Activated gamma-delta T cell treated with anti-CD3 and anti-CD28 coated beads, Interleukin-2, amount 50 U/mL, for 16 hours (primary cell): ENCODE measurements at places on chromosomes 1 and 21.

DNA sequence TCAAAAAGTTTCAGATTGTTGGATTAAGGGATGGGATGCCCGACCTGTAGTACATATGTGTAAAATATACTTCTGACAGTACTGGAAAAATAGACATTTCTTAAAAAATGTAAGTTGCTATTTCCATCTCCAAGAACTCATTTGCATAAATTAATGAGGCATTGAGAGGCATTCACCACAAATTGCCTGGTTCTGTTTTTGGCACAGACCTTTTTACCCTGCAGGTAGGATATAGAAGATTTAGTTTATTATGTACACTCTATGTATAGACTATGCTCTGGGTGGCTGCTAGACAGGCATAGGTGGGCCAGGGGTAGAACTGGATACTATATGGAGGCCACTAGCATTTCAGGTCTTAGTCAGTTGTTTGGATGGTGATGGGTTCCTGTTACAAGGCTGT lies 8.0 kb downstream of the CCDC17 start:
- DNase-seq: no peak

GRCh38 chr1:156625436-156626078 lies 6.3 kb downstream of the HAPLN2 start:
- peak; percentile 54 for DNase-seq

DNA sequence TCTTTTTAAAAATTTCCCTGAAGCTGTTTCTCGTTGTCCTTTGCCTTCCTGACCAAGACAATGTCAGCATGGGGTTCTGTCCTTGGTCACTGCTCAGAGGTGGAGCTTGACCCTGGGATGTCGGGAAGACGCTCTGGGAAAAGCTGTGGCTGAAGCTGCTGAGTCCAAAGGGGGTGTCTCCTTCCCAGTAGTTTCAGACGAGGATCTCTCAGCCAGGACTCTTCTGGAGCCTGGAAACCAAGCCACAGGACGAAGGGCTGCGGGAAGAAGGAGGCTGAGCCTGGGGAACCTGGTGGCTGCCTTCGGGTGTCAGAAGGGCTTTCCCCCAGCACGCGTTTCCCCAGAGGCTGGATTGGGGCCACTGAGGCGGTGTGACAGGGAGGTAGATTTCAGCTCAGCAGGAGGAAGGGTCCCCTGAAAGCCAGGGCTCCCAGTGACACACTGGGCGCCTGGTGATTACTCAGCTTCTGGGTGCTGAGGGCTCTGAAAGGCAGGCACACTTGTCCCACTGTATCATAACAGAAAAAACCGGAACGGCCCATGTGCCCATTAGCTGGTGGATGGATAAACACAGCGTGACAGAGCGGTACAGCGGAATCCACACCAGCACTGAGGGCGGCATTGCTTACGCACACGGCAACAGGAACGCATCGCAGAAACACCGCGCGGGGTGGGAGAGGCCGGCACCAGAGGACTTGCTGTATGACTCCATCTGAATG lies 5.0 kb upstream of the KRTAP12-1 start:
- DNase-seq: no peak

DNA sequence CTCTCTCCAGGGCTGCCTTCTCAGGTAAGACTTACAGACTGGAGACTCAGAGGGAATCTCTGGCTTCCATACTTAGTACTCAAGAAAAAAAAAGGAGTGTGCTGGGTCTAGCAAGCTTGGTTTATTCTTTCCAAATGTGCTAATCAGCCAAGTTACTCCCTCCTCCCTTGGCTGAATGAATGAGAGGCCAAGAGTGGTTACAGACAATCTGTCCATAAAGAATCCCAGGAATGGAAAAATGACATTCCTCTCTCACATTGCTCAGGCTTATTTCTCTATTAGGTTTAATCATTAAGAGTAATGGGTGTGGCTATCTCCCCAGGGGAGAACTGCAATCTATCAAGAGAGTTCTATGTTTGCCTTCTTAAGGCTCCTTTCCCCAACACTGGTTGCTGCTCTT lies 547.3 kb upstream of the PLXNA2 start:
- no peak for DNase-seq

- DNase-seq: no peak
These were observed 1.7 kb upstream of the C2CD2 start for GRCh38 chr21:41955516-41955915.

- DNase-seq: no peak
These were observed 128.1 kb downstream of the MRPS6 start for GRCh38 chr21:34201481-34201858.

DNA sequence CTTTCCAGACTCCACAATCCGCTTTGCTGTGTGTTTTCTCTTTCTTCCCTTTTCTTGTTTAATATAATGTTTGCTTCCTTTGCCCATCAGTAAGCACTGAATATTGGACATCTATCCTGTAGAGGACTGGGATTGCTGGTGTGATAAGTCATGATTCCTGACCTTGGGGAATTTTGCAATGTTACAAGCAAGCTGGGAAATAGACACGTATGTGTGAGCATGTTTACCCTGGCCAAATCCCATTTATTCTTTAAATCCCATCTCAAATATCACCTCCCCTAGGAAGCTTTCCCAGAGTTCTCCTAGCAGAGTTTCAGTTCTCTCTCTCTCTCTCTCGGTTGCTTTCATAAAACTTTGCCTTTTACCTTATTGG lies 155.3 kb downstream of the ROR1 start:
- no peak for DNase-seq

GRCh38 chr1:19329611-19330010 lies 17.5 kb downstream of the SLC66A1 start:
- DNase-seq: no peak

DNA sequence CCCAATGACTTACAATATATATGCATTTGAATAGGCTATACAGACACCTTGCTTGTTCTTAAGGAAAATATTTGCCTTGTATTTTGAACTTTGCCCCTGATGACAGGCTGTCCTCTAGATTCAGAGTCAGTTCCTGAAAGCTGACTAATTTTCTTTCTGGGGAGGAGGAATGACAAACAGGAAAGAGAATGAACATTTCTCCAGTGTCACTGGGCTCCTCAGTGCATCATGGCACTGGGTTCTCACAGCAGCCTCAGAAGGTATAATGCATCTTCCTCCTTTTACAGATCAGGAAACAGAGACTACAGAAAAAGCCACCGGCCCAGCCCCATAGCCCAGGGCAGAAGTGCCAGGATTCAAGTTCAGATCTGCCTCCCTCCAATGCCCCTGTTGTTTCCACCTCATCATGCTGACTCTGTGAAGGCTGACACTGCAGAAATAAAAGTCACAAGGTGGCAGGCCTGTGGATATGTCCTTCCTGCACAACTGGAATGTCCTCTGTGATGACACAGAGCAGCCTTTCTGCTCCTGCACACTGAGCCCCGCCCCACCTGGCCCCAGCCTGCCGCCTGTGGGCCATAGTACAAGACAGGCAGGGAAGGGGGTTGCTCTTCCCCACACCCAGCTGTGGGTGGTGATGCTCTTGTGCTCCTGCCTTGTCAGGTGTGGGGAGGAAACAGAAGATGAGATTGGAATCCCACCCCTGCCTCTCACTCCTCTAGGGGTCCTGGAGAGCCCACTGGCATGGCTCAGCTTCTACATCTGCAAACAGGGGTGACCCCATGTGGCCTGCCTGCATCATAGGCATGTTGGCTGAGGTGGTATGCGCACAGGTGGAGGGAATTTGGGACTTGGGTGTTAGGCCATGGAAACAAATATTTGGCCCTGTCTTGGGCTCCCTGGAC lies 6.4 kb downstream of the TTC22 start:
- DNase-seq: no peak

DNA sequence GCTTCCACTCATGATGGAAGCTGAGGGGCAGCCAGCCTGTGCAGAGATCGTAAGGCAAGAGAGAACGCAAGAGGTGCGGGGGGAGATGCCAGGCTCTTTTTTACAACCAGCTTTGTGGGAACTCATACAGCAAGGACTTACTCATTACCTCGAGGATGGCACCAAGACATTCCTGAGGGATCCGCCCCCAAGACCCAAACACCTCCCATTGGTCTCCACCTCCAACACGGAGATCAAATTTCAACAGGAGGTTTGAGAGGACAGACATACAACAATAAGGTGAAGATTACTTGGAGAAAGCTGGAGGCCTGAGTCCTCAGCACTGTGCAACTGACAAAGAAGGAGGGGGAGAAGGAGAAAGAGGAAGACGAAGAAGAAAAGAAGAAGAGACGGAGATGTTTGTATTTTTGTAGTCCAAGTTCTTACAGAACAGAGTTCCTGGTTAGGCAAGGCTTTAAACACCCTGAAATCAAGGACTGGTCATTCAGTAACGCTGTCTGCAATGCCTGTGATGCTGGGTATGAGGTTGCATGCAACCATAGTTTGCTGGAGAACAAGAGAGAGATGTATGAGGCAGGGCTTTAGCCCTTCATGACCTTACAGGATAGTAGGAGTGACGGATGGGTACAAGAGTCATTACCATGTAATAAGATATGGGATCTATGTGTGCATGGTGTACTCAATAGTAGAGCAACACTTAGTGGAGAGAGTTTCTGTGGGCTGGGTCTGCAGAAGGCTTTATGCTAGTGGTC lies 19.7 kb upstream of the GALNT2 start:
- DNase-seq: no peak

DNA sequence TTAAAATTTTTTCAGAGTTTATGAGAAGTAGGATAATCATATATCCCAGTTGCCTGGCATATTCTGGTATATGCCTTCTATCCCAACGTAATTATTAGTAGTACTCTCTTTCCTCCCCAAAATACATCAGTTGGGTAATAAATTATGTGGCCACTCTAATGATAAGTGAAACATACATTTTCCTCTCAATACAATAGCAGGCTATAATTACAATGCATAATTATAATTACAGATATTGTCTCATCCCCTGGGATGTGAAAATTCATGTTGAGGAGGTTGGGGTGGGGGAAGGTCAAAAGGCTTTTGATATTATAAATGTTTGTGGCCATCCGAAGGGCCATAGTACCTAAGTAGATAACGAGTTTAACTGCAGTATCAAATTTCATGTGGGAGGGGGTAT lies 277.1 kb downstream of the ST6GALNAC3 start:
- DNase-seq: no peak

GRCh38 chr1:240993004-240993403 lies 364.0 kb downstream of the RGS7 start:
- DNase-seq: no peak

DNA sequence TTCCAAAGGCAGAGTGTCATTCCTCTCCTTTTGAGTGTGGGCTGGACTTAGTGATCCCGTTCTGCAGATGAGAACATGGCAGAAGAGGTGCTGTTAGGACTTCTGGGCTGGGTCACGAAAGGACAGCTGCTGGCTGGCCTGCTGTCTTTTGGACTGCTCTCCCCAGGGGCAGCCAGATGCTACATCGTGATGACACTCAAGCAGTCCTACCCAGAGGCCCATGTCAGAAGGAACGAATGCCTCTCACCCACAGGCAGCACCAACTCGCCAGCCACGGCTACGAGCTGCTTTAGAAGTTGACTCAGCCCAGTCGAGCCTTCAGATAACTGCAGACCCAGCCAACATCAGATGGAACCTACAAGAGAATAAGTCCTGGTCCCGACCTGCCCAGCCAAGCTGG lies 156.5 kb downstream of the KCNJ6 start:
- no peak for DNase-seq

DNA sequence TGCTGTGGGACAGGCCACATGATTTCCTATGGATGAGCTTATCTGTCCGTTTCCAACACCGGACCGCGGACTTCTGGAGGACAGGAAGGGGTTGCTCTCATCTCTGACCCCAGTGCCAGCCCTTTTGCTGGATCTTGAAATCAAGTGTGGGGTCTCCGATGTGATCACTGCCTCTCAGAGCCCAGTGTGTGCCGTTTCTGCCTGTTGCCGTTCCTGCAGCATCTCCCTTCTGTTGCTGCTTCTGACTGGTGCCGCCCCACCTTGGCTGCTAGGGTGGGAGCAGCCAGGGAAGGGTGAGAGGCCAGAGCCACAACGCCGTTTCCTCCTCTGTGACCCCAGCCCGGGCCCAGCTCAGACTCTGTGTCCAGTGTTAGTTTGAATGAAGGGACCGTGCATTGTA lies 67.3 kb upstream of the WNT4 start:
- DNase-seq: no peak

- no peak for DNase-seq
These were observed 323.5 kb downstream of the SIPA1L2 start for GRCh38 chr1:232306269-232306961.

DNA sequence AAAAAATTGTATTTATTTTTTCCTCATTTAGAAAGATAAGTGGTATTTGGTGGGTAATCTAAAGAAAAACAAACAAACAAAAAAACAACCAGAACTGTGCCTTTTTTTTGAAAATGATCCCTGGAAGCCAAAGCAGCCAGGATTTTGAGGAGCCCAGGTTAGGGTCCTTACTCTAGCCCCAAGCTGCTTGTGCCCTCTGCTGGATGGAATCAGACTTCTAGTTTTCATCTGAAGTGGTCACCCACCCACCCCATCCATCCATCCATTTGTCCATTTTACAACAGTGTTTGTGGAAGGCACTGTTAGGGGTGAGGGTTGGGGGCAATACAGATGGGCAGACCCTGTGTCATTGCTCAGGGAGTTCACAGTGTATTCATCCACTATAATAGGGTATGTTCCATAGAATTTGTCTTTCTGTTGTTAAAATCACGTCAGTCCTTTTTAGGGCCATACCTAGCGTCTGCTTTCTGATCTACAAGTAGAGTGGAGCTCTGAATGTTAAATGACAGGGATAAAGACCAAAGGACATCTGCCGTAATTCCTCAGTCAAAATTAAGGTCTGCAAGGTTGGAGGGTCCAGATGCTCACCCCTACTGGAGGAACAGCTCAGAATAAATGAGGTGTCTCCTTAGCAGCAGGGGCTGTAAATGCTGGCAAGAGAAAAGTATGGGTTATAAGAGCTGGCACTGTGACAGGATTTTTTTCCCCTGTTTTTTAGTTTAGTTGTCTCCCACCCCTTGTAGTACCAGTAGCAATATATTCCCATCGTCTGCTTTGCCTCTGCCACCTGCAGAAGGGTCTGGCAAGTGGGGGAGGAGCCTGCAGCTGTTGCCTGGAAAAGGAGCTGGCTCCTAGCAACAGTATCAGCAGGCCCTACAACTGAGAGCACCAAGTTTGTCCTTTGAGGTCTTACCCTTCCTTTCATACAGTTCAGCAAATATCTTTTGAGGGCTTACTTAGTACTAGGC lies 3.2 kb downstream of the LRRC42 start:
- DNase-seq: no peak

GRCh38 chr1:200131551-200132125 lies 104.1 kb downstream of the NR5A2 start:
- no peak for DNase-seq

- no peak for DNase-seq
These were observed 105.5 kb downstream of the TOMM20 start for GRCh38 chr1:235022981-235023710.

GRCh38 chr1:200558866-200559459 lies 61.6 kb downstream of the KIF14 start:
- DNase-seq: no peak

GRCh38 chr1:5927506-5928370 lies 64.5 kb downstream of the NPHP4 start:
- no peak for DNase-seq

- DNase-seq: no peak
These were observed 36.5 kb upstream of the KCNJ15 start for GRCh38 chr21:38220270-38220737.

GRCh38 chr1:99818063-99818699 lies 32.0 kb upstream of the AGL start:
- no peak for DNase-seq
